CD4-positive, alpha-beta T cell treated with Interleukin-21 for 1 hour (primary cell): ENCODE measurements at places on chromosomes 11 and 22.

- no peak for DNase-seq
These were observed 65.6 kb downstream of the CCDC81 start for GRCh38 chr11:86440305-86440716.

GRCh38 chr11:3105791-3106735 lies 48.8 kb upstream of the CARS1 start:
- no peak for DNase-seq

- DNase-seq = no peak
These were observed 446.4 kb upstream of the CADM1 start for GRCh38 chr11:115950660-115951059.

DNA sequence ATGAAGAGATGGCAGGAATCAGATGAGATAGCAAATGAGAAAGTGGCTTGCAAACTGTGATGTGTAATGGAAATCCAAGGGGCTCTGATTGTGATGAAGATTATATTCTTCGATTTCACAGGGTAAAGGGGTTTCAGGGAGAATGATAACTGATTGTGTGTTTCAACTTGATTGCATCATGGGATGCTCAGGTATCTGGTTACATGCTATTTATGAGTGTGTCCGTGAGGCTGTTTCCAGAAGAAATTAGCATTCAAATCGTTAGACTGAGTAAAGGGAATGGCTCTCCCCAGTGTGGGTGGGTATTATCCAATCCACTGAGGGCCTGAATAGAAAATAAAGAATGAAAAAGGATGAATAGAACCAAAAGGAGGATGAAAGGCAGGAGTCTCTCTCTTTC lies 278.7 kb upstream of the LARGE1 start:
- DNase-seq = no peak

GRCh38 chr11:2892215-2892966 lies 6.8 kb upstream of the CDKN1C start:
- DNase-seq = peak; percentile 70

DNA sequence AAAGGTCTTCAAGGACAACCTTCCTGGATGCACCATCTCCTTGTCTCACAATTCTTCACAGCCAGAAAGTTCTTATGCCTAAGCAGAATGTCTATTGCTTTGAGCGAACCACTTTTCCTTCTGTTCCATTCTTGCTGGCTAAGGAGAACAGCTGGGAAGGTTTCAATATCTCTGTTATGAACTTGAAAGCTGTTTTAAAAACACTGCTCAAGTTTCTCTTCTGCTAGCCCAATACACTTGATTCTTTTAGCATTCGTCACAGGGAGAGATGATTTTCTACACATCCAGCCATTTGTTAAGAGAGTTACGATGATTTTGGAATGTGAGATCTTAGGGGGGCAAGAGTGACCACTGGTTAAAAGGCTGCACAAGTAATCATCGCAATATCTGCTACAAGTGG lies 249.3 kb downstream of the KIRREL3 start:
- no peak for DNase-seq

DNA sequence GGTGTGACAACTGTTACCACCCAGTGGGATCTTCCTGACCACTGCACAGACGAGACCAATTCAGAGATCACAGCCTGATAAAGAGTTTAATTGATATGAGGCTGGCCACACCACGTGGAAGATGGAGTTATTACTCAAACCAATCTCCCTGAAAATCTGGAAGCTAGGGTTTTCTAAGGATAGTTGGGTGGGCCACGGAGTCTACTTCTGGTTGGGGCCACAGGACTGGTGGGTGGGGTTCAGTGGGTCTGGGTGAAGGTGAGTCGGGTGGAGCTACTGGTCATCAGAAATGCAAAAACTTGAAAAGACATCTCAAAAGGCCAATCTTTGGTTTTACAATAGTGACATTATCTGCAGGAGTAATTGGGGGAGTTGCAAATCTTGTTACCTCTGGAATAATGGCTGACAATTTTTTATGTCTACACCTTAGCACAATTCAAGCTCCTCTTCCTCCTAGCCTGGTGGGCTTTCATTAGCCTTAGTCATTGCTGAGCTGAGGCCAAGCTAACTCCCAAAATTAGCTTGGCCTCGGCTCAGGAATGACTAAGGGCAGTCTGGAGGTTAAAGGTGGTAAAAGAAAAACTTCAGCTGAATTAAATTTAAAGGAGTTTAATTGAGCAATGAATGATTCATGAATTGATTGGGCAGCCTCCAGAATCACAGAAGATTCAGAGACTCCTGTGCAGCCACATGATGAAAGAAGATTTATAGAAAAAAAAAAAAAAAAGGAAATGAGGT lies 13.1 kb downstream of the C11orf96 start:
- DNase-seq = no peak

DNA sequence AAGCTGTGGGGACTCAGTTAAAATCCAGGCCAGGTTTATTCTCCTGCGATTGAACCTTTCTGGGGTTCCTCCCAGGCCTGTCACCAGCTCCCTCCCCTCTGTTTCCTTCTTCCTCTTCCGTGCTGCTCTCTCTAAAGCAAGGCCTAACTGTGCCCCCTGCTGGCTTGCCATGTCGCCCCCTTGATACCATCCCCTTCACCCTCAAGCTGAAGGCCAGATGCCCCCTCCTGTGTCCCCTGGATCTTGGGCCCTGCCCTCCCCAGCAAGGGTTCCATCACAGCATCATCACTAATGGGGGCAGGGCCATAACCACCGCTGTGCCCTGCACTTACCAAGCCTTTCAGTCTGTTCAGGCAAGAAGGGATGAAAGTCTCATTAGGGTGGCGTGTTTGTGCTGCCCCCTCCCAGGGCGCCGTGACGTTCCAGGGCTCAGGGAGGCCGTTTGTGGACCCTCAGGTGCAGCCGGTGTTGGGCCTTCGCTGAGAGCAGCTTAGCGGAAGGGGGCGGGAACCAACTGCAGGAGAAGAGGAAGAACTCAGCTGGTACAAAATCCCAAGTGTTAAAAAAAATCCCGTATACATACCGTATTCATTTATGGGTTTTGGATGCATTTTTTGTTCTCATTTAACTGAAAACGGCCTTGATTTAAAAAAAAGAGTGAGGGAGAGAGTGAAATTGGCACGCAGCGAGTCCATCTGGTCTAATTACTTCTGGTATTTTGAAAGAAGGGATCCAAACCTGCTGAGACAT lies 69.9 kb downstream of the MPPED1 start:
- peak; percentile 26 for DNase-seq

GRCh38 chr22:26075251-26075650 lies 94.0 kb upstream of the SEZ6L start:
- DNase-seq = no peak

GRCh38 chr11:31815711-31816467 lies 4.8 kb upstream of the PAX6 start:
- no peak for DNase-seq

GRCh38 chr22:44200451-44200850 lies 19.7 kb downstream of the PARVG start:
- DNase-seq = no peak

DNA sequence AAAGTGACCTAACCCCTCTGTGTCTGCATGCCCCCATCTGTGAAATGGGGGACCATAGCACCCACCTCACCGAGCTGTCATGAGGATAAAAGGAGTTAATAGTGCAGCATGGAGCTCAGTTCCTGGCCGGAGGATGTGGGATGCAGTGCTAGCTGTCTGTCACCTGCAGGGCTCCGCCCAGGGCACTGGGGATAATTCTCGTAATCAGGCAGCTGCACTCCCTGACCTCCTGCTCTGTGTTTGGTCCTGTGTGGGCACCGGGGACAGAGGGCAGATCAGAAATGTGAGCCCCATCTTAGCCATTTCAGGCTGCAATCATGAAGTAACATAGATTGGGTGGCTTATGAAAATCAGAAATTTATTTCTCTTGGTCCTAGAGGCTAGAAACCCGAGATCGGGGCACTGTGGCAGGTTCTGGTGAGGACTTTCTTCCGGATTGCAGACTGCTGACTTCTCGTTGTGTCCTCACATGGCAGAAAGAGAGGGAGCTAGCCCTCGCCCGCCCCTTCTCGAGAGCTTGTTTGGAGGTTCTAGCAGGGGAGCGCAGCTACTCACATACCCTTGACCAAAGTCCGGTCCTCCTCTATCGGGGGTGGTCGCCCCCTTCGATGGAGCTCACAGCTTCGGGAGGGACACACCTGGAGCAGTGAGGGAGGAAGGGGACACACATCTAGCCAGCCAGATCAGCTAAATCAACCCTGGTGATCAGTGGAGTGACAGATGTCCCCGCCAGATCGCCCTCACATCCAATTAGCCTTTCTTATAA lies 3.2 kb downstream of the KCTD17 start:
- no peak for DNase-seq

GRCh38 chr11:31725176-31725575 lies 85.9 kb downstream of the PAX6 start:
- no peak for DNase-seq

- DNase-seq = no peak
These were observed 8.9 kb upstream of the DCHS1 start for GRCh38 chr11:6664551-6664950.

GRCh38 chr11:15035283-15035682 lies 38.1 kb upstream of the CALCB start:
- no peak for DNase-seq

DNA sequence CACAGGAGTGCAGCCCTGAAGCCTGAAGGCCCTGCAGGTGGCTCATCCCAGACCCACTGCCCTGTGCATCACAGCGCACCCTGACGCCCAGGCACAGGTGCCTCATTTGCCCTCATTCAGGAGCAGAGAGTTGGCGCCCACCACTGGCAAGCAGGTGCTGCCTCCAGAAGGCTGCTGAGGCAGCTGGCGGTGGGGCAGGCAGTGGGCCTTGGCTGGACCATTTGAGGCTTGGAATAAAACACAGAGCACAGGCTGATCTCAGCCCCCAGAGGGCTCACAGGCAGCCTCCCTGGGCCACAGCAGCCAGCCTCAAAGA lies 1151.9 kb downstream of the BRD1 start:
- DNase-seq = no peak

GRCh38 chr11:18173225-18173866 lies 709 bp downstream of the MRGPRX4 start:
- DNase-seq = no peak

GRCh38 chr11:117435326-117435725 lies 107.7 kb downstream of the CEP164 start:
- DNase-seq = no peak

- no peak for DNase-seq
These were observed 3.1 kb downstream of the PPP2R1B start for GRCh38 chr11:111762981-111763643.

- DNase-seq = no peak
These were observed 581.7 kb upstream of the ARHGAP42 start for GRCh38 chr11:100105255-100105981.

DNA sequence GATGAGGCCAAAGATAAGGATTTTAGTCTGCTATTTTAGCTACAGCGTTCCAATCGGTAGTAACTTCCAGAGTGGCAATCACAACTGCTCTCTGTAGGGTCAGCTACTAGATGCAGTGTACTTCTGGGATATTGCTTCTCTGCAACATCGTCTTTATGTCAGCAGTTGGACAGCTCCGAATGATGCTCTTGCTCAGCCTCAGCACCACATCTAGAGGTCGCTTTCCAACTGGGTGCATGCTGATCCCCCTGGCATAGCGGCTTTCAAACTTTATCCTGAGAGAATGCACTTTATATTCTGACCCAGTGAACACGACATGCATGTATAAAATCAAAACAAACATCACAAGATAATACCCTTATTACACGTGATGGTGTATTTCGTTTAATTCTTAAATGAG lies 219.6 kb downstream of the C11orf87 start:
- DNase-seq = no peak
